ENCODE measurements at places on chromosomes 6 and 20.

DNA sequence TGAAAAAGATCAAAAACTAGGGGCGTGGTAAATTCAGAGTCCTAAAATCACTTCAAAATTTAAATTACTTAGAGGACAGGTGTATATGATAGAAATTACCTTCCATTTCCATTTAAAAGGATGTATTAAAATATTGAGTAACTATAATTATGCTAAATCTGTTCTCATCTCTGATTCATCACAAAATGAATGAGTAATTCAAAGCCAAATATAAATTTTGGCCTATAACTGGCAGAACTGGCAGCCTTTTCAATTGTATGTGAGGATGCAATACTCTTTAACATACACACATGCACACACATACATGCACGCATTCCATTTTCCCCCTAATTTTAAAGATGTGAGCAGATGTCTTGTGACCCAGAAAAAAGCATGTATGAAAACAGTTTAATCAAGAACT lies 194.6 kb downstream of the EPM2A start:
- no peak for DNase-seq

DNA sequence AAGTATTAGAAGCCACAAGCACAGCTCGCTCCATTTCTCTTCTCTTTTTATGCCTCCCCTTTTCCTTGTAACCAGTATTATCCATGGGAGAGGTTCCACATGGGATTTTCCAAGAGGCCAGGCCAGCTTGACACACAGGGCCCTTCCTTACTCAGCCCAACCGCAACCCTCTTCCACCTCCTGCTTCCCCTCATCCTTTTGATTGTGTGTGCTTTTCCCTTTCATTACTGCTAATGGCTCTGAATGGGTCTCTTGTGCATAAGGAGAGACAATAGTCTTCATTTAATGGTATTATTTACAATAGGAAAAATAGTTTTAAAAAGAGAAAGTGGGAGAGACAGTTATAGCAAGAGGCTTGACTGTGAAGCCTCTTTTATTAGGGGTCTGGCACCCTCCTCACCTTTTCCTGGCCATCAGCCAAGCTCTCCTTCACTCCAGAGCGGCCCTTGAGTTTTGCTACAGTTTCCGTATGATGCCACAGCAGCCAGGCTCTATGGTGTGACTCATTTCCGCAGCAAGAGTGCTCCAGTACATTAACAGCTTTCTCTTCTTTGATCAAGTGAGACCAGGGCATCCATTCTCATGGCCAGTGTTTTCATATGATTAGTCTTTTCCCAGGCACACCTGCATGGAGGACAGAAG lies 579.5 kb downstream of the TFAP2B start:
- no peak for DNase-seq

DNA sequence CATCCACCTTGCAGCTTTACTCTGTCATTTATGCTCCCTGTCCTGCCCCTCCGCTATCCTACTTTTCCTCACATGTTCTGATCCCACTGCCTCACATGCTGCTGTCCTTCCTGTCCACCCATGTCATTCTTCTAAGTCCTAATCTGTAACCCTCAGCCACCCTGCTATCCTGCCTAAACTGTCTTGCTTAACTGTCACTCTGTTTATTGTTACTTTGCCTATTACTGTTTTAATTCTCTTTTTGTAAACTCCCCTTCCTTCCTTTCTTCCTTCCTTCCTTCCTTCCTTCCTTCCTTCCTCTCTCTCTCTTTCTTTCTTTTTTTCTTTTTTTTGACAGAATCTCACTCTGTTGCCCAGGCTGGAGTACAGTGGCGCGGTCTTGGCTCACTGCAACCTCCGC lies 1.4 kb downstream of the CUL9 start:
- no peak for DNase-seq

GRCh38 chr6:111952821-111953540 lies 79.7 kb upstream of the FYN start:
- no peak for DNase-seq

DNA sequence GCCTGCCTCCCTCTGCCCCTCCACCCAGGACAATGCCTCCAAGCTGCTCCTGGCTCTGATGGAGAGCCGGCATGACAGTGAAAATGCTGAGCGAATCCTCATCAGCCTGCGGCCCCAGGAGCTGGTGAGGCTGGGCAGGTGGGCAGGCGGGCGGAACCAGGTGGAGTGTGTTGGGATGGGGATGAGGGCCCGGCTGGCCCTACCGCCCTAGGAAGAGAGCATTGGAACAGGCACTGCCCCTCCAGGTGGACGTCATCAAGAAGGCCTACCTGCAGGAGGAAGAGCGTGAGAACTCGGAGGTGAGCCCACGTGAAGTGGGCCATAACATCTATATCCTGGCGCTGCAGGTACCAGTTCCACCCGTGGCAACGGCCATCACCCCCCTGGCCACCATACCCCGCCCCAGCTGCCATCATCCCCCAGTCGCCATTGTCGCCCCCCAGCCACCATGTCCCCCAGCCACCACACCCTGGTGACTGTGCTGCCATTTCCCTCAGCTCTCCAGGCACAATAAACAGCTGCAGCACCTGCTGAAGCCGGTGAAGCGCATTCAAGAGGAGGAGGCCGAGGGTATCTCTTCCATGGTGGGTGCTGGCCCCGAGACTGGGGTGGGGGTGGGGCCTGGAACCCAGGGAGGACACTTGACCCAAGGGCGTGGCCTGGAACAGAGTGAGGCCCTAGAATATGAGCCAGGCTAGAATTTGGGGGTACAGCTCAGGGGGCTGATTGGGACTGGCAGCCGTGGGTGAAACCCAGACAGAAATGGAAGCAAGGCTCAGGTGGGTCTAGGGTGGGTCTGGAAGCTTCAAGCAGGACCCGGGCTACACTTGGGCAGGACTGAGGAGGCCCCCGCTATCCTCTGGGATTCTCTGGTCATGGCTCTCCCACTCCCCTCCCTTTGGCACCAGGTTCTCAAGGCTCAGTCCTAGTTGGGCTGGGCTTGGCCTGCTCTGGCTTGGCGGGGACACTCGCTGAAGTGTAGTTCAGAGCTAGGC lies 24.2 kb downstream of the UQCC2 start:
- no peak for DNase-seq

DNA sequence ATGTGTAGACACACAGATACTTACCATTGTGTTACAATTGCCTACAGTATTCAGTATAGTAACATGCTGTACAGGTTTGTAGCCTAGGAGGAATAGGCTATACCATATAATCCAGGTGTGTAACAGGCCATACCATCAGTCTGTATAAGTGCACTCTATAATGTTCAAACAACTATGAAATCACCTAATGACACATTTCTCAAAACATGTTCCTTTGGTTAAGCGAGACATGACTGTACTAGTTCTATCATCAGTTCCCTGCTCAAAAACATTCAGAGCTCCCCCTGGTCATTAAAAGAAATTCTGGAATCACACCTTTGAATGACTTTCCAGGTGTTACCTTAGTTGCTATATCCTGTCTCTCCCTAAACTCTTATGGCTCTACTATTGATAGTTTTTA lies 70.4 kb upstream of the SLC2A12 start:
- DNase-seq: no peak

DNA sequence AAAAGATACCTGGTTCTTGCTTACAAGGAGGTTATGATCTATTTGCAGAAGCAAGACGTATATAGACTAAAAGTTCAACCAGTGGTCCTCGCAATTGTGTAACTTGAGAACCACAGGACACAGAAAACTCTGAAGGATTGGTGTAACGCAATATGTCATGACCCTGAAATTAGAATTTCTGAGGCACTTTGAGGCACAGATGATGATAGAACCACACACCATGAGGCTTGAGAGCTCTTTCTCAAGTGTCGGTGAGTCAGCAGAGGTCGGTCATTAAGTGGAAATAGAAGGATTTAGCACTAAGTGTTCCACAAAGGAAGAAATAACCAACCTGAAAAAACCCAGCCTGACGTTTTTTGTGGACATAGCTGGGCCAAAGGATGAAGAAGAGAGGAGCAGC lies 15.3 kb upstream of the CCN2 start:
- DNase-seq: no peak

- DNase-seq: no peak
Observed at GRCh38 chr20:4802527-4802926, 80.8 kb downstream of the PRND start.

- DNase-seq: no peak
Observed at GRCh38 chr6:135212935-135213334, 31.8 kb downstream of the MYB start.
